ENCODE measurements at places on chromosomes 12 and 14. TPM values are rescaled to one million over a fixed set of nuclear protein-coding genes. Genes with fewer than 3 reads are reported as not detected.

Gene FBXW8
- total RNA-seq = 16.0 TPM

DNA sequence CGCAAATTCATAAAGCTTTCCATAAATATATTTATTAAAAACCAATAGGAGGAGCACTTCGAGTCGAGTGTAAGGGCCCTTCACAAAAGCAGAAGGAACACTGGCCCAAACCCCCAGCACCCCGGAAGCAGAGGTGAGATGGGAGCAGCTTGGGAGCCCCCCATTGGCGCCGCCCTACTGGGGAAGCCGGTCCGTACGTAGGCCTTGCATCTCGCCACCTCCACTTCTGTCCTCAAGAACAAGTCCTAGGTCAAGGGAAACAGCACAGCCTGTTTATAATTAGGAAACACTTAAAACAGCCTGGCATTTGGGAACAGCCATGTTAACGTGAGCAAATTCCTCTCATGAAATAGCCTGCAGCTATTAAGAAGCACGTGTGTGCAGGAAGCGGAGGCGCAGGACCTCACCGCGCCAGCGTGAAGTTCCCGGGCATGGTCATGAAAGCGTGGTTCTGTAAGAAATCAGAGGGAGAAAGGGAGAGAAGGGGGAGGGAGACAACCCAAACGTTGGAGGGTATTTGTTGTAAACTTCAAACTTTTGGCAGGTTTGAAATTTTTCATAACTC is 7.7 kb downstream of the ANKRD9 start:
- no peak for DNase-seq
- no peaks in the 10 kb centered on the region for H3K4me1 ChIP-seq
- no peak overlapping the region for H3K27ac ChIP-seq
- H3K27me3 ChIP-seq = no peaks in the 10 kb centered on the region
- peaks cover 5% of the 10 kb centered on the region for H3K36me3 ChIP-seq

GRCh38 chr14:88198446-88198845 is 124.6 kb downstream of the KCNK10 start:
- no peak for DNase-seq
- no peak overlapping the region for H3K27ac ChIP-seq
- no peak overlapping the region for H3K4me3 ChIP-seq
- no peaks in the 10 kb centered on the region for H3K27me3 ChIP-seq

DNA sequence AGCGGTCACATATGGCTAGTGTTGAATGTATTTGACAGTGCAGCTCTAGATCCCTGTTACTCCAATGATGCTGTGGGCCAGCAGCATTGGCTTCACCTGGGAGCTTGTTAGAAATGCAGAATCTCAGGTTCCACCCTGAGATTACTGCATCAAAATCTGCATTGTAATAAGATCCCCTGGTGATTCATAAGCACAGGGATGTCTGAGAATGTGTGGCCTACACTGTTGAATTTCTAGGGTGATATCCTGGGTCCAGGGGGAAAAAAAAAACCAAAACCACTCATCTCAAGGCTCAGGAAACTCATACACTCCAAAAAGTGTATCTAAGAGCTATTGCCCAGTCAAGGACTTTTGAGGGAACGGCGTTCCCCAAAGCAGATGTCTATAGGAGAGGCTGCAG is 196.8 kb downstream of the PPM1H start:
- H3K36me3 ChIP-seq = no peaks in the 10 kb centered on the region
- H3K4me1 ChIP-seq = peaks cover 5% of the 10 kb centered on the region

- H3K27me3 ChIP-seq = no peaks in the 10 kb centered on the region
- H3K27ac ChIP-seq = no peak overlapping the region
- no peaks in the 10 kb centered on the region for H3K36me3 ChIP-seq
- H3K4me1 ChIP-seq = peaks cover 5% of the 10 kb centered on the region
- no peak overlapping the region for H3K4me3 ChIP-seq
- DNase-seq = no peak
These were observed 59.2 kb downstream of the HECTD4 start for GRCh38 chr12:112322882-112323547.

Gene GPRC5D
- not detected for total RNA-seq
